ENCODE measurements at places on chromosomes 2 and 18.

GRCh38 chr2:60899892-60900249 lies 18.5 kb downstream of the REL start:
- no peak for DNase-seq

DNA sequence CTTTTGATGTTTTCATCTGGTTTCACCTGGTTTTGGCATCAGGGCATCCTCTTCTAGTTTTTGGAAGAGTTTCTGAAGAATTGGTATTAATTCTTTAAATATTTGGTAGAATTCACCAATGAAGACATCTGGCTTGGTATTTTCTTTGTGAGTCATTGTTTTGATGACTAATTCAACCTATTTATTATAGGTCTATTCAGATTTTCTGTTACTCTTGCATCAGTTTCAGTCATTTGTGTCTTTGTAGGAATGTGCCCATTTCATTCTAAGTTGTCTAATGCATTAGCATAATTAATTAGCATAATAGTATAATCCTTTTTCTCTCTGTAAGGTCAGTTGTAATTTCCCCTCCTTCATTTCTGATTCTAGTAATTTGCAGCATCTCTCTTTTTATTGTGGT lies 8.0 kb downstream of the GNLY start:
- no peak for DNase-seq

DNA sequence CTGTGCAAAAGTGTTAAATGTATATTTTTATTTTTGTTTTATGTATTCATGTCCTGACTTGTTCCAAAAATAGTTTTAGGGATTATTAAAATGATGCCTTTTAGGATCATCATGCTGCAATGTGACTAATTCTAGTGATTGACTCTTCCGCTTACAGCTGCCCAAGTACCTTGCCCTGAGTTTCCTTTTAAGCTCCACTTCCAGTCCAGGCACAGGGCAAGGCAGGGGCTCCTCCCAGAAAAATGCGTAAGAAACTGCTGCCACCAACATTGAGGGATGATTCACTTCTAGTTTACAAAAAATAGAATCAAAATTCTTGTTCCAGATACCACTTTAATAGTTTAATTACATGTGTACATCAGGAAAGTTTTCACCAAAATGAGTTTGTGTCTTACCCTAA lies 116.4 kb downstream of the IRS1 start:
- no peak for DNase-seq

DNA sequence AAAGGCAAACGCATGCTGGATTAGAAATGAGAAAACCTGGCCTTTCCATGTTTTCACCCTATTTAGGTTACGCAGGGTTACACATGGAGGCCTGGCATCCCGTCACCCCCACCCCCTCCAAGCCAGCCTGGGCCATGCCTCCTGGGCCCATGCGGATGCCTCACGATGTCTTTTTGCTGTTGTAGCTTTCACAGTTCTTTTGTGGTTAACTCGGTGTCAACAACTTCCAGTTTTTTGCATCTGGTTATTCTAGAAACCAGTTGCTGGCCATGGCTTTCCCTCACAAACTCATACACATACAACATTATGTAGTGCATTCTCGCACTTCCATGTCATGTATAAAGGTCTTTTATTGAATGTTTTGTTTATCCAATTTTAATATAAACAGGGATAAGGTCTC lies 204.9 kb upstream of the PXDN start:
- no peak for DNase-seq

- no peak for DNase-seq
Observed at GRCh38 chr2:172704072-172704936, 31.3 kb upstream of the RAPGEF4 start.

DNA sequence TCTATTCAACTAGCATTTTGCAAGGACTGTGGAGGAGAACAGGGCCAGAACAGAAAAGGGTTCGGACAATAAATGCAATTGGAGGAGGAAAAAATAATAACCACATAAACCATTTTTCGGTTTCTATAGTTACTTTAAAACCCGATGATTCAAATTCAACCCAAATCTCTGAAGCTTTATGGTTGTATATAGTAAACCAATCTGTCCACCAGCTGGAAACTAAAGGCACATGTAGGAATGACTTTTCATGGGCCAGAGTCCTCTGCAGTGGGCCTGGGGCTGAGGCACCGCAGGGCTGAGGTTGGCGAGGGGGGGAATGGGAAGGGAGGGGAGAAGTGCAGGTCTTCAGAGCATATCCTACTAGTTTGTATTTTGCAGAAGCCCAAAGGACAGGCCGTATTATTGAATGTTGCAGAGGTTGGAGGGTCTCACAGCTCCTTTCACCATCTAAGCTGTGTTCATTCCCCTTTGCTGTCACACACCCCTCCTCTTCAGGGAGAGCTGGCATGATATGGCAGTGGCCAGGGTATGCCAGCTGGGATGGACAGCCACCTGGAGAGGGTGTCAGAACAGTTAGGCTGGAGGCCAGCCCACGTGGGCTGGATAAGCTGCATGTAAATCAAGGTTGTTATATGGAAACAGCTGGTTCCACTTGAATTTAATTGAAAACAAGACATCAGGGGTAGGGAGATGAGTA lies 267.1 kb downstream of the PRKCE start:
- DNase-seq: no peak

DNA sequence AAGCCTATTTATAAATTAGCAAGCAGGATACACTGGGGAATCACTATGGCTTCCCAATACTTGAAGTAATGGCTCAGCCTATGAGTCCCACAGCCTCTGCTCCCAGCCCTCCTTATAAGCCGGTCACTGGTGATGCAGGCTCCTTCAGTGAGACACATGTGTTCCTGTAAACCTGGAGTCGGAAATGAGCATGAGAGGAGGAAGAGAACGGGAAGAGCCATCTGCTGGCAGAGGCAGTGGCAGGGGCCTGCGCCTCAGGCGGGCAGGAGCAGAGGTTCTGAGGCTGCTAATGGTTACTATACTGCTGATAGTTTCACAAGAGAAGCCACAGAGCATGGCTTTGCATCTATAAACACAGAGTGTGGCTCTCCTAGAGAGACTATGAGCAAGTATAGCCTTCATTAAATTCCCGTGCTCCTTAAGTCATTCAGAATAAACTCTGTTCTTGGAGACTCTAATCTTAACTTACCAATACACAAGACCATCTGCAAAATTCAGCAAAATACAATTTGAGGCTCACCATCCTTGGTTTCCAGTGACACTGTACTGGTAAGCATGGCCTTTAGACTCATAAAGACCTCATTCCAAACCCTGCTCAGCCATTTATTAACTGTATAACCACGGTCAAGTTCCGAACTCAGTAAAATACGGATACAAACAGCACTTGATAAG lies 63.3 kb downstream of the FBXO15 start:
- DNase-seq: no peak

- DNase-seq: no peak
Observed at GRCh38 chr2:152468899-152469692, 134.1 kb downstream of the FMNL2 start.

DNA sequence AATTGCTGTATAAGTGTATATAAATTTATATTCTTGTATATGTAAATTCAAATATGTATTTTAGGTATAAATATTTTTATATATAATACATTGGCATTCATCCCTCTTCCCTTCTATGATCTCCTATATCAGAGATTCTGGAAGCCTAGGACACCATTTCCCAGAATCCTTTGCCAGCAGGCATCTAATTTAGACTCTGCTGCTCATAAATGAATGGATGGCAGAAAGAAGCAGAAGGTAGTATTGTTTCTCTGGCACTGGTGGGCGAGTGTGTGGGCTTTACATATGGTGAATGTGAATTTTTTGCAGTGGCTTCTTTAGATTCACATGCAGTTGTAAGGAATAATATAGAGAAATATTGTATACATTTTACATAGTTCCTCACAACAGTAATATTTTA lies 215.2 kb upstream of the THSD7B start:
- no peak for DNase-seq

DNA sequence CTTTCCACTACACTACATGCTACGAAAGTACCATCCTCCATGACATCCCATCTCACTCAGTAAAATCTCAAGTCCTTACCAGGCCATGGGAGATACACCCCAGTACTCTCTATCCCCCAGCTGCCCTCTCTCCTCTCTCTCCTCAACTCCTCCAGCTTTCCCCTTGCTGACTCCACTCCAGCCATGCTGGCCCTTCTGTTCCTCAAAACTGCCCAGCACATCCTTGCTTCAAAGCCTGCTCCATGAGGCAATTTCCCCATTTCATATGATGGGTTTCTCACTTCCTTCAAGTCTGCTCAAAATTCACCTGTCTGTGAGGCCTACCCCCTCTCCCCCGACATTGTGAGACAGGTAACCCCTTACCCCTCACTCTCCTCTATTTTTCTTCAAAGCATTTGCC lies 8.6 kb downstream of the CHN1 start:
- DNase-seq: no peak

GRCh38 chr18:51447351-51448342 lies 250.2 kb upstream of the MEX3C start:
- no peak for DNase-seq

DNA sequence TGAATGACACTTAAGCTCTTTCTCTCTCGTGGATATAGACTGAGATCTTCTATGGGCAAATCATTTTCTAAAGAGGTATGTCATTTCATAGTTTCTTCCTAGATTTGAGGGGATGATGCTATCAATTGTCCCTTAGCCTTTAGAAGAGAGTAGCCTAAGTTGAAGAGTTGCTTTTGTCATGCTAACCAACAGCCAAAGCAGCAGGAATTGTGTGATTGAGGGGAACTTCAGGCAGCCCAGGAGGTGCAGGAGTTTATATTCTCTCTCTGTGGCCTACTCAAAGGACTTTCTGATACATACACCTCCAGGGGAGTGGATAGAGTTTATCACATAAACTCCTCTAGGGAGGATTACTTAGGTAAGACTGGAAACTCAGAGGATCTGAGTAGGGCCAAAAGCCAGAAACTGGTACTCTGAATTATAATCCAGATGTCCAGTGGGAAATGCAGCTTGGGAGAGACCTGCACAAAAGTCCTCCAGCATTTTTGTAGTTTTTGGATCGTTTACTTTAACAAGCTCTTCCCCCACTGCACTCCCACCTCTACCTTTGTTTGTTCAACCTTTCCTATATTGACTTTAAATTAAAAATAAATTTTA lies 150.7 kb upstream of the CCDC68 start:
- no peak for DNase-seq

DNA sequence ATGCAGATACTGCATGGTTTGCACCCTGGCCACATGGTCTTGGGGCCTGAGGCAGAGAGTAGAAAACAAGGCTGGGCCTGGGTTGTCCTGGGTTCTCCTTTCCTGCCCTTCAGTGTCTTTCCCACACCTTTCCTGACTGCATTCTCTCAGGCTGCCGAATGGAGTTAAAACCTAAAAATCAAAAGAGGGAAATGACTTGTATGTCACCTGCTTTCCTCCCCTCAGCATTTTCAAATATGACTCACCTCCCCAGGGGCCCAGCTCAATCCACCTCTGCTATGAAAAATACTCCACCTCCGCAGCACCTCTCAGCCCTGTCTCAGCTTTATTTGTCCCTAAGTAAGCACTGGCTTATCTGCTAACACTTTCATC lies 457.8 kb upstream of the MEX3C start:
- DNase-seq: no peak

DNA sequence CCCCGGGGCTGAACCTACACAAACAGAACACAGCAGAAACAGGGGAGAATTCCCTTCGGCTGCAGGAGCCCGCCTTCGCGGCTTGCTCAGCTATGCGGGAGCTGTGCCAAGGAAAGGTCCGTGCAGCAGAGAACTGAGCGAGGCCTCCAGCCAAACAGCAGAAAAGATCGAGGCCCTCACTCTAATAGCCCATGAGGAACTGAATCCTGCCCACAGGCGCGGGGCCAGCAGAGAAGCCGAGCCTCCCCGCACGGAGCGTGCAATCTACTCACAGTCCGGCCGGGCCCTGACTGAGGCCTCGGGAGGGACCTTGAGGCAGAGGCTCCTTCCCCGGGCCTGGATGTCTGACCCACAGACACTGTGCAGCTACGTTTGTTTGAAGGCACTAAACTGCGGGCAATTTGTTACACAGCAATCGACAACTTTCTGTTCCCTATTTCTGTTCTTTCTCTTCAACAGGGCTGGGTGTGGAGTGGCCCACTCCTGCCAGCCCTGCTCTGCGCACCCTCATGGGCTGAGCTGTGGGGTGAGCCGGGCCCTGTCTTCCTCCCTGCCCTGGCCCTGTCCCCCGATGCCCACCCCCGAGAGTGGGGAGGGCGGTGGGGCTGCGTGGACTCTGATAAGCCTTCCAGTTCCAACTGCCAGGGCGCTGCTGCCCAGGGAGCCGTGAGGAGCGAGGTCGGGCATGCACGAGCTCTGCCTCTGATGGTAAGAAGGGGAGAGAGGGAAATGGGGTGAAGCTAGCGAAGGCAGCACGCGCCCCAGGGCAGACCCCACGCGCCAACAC lies 13.7 kb downstream of the HES6 start:
- no peak for DNase-seq

- DNase-seq: no peak
Observed at GRCh38 chr18:32902568-32903330, 129.9 kb upstream of the KLHL14 start.

- no peak for DNase-seq
Observed at GRCh38 chr2:164014068-164014731, 278.4 kb upstream of the FIGN start.

DNA sequence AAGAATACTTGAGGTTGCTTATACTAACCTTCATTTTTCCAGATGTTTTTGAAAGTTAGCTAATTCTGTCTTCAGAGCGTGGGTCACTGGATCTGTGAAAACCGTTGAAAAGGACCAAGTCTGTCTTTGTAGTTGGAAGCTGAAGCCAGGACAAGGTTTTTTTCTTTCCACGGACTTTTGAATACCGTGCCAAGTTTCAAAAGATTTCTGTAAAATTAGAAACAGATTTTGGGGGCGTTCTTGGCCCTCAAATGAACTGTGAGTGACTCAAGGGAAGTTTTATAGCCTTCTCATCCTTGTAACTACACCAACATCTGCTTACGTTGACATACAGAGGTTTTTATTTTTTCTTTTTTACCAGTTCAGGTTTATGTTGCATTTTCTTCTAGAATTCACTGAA lies at the start of gene FAP:
Gene FAP (minus strand): TSS at position 152 of the 400 bp plus-strand sequence. CDS start 118 bp downstream, at position 34.
- no peak for DNase-seq

DNA sequence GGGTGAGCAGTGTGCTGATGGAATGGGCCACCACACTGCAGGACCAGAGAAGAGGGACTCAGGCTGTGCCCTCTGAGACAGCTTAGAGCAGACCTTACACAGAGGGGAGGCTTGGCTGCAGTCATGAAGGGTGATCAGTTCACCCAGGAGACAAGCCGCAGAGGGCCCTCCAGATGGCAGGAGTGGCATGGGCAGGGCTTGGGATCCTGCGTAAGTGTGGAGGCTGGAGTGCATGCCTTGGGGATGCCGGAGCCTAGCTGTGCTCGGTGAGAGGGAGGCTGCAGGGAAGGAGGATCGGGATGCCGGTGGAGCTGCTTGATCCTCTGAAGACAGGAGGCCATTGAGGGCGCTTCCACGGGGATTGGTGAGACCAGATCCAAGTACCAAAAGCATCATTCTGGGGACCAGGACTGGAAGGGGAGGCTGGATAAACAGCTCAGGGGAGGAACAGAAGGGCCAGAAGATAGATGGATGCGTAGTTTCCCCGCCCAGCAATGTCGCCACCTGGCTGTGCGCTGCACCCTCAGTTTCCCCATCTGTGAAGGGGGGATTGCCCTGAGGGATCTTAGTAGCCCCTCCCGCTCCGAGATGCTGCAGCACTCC lies 163.4 kb downstream of the INHBB start:
- no peak for DNase-seq

- no peak for DNase-seq
Observed at GRCh38 chr18:25233528-25234321, 118.2 kb downstream of the ZNF521 start.

- DNase-seq: no peak
Observed at GRCh38 chr18:58057291-58057965, 13.4 kb downstream of the NEDD4L start.

Measured in CD8-positive, alpha-beta T cell (primary cell).